ENCODE measurements at places on chromosomes 1 and 21.
A peak's percentile ranks its signal among the peaks of the same experiment; 100 is the strongest.

DNA sequence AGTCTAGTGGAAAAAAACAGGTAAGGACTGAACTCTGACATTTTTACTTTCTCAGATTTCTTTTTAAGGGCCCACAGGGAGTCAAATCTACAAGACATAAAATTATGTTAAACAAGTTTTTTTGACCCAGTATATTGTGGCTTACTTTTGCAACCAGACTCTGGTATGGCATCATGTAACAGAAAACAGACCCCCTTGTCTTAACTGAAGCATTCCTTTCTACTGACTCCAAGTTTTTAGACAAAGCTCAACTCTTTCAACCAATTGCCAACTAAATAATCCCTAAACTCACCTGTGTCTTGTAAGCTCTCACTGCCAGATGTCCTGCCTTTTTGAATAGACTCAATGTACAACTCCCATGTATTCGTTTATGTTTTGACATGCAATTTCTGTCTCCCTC, 64.3 kb downstream of the FASLG start:
- no peak for DNase-seq

- no peak for DNase-seq
These were observed 1.0 kb downstream of the NTMT2 start for GRCh38 chr1:170146720-170147263.

DNA sequence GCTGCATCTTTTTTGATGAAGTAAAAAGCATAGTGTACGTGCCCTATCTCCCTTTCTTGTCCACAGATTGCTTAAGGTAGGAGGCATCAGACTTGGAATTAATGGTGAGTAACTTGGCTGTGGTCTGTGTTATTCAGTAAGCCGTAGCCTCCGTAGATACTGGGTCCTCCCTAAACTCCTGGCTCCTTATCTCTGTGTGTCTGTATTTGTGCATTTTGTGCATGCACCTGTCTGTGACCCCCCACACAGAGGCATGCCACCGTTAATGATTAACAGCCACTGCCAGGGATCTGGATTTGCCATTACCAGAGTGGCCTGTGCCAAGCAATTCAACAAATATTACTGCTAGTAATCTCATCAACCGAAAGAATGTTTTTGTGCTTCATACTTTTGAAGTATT, 31.9 kb downstream of the MAP3K21 start:
- DNase-seq: no peak

DNA sequence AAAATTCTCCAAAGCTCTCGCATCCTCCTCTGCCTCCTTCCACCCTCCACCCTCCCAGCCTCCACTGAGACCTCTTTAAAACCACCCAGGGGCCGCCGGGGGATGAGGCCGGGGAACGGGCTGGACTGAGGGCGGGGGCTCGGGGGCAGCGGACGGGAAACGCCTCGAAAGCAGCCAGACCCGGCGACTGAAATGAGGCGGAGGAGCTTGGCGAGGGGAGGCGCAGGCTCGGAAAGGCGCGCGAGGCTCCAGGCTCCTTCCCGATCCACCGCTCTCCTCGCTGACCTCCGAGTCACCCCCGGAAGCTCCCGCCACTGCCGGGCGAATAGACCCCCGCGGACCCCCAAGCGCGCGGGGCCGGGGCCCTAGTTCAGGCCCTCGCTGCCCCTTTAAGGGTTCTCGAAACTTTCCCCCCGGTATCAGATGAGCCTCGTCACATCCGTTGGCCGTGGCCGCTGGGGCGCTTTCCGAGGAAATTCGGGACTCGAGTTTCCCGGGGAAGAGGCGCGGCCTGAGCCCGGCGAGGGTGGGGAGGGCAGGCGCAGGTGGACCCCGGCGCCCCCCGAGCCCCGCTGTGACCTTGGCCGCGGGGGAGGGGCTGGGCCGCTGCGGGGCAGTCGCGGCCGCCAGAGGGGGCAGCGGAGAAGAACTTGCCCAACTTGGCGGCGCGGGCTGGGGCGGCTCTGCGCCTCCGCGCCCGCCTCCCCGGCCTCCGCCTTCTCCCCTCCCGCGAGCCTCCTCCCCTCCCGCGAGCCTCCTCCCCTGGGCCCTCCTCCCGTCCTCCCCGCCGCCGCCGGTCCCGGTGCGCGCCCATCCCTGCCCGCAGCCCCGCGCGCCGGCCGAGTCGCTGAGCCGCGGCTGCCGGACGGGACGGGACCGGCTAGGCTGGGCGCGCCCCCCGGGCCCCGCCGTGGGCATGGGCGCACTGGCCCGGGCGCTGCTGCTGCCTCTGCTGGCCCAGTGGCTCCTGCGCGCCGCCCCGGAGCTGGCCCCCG, at the start of gene BACE2:
Gene BACE2 (plus strand): TSS at position 813 of the 995 bp plus-strand sequence. CDS start 104 bp downstream, at position 917.
- DNase-seq: peak; percentile 86

GRCh38 chr1:168794057-168794456, 65.1 kb upstream of the DPT start:
- DNase-seq: peak; percentile 4

DNA sequence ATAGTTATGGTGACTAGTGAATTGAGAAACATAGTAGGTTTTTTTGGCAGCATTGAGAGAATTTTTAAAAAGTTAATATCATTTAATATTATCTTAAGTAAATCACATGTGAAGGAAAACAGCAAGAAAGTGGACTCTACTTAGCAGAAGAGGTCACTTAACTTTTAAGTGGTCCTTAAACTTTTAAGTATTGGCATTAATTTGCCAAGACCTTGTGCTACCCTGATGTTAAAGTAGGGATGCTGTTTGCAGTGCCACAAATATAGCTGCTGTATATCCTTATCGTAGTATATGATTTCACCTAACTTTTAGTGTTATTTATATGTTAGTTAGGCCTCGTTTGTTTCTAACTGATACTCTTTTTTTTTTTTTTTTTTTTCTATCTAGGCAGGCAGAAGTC, 40.2 kb downstream of the SMG7 start:
- DNase-seq: no peak

DNA sequence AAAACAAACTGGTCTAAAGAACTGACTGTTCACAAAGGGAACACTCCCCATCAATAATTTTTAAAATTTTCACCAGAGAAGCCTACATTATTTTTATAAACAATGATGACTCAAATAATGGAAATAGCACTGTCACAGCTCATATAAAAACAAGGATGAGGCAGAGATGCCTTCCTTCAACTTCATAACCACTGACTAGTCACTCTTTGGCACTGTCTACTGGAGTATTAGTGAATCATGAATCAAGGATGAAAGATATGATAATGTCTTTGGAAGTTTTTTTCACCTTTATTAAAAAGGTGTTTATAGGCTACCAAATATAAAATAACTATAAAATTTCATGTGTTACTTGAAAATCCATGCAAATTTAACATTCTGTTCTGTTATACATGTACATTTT, 316.9 kb downstream of the VAV3 start:
- DNase-seq: peak; percentile 82

All from AG08395 (cell line).